ENCODE measurements at places on chromosomes 13 and 19. TPM values are rescaled to one million over a fixed set of nuclear protein-coding genes. Genes with fewer than 3 reads are reported as not detected.

POGLUT2 gene
- 1.2 TPM for total RNA-seq

ZNF415 gene
- total RNA-seq: 1.0 TPM

ZSCAN4 gene
- not detected for total RNA-seq

SLC6A16 gene
- total RNA-seq: 5.1 TPM

CEACAM4 gene
- total RNA-seq: 0.64 TPM

C1QTNF9B gene
- total RNA-seq: not detected

GPR183 gene
- total RNA-seq: 204 TPM

ZC3H13 gene
- total RNA-seq: 55.1 TPM

UBE2M gene
- 55.1 TPM for total RNA-seq

N4BP2L1 gene
- total RNA-seq: 51.9 TPM

ERICH4 gene
- not detected for total RNA-seq

ICAM3 gene
- 191 TPM for total RNA-seq

ZNF490 gene
- total RNA-seq: 10.6 TPM

CYP4F22 gene
- total RNA-seq: 0.61 TPM

LTBP4 gene
- 157 TPM for total RNA-seq

GRCh38 chr13:94305463-94305862, 174.0 kb downstream of the DCT start:
- DNase-seq: no peak

DNA sequence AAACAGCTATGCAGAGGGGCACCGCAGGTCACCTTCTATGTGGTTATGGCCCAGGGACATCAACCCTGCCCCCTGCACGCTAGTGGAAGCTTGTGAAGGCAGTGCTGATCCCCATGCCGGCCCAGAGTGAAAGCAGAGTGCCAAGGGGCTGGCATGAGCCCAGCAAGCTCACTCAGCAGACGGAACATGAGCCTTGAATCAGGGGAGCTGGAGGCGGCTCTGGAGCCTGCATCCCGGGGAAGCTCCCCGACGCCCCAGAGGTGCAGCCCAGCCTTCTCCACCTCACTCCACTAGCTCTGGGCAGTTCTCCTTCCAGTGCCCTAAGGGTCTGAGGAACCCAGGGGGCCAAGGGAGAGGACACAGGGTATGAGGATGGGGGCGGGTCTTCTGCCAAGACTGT, 19.0 kb upstream of the ISYNA1 start:
- no peak for DNase-seq

DNA sequence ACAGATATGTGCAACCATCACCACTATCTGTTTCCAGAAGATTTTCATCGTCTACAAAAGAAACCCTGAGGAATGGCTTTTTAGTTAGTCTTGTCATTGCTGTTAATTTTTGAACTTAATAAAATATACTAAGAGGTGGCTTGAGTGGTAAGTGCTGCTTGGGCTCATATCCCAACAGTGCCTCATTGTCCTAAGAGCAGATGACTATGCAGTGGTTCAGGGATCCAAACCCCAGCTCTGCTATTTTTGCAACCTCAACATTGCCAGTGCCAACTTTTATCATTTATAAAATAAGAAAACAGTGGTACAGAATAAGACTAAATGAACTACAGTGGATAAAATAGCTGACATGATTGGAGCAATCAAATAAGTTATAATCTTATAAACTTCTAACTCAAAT, 123.2 kb upstream of the SLC7A1 start:
- DNase-seq: no peak

DNA sequence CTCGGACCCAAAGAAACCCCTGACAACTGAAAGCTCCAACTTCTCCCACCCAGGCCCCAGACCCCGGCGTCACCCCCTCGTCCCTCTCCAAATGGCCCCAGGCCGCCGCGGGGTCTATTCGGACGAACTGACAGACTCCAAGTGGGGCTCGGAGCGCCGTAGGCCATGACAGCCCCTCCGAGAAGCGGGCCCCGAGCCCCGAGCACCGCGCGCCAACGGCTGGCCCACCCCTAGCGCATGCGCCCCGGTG, 360 bp downstream of the DDX39A start:
- no peak for DNase-seq

- DNase-seq: no peak
Measured at GRCh38 chr19:32824916-32825608, 44.5 kb downstream of the SLC7A9 start.

GRCh38 chr13:33252135-33252534, 33.4 kb downstream of the STARD13 start:
- DNase-seq: no peak

GRCh38 chr19:51810223-51810622, 15.3 kb downstream of the FPR3 start:
- DNase-seq: no peak

GRCh38 chr13:99463646-99464397, 37.5 kb upstream of the TM9SF2 start:
- no peak for DNase-seq

GRCh38 chr19:39677961-39678889, 22.5 kb downstream of the LGALS16 start:
- no peak for DNase-seq

- no peak for DNase-seq
Measured at GRCh38 chr13:101565317-101565716, 112.8 kb downstream of the ITGBL1 start.

GRCh38 chr13:73997964-73998363, 136.2 kb downstream of the KLF12 start:
- DNase-seq: no peak

DNA sequence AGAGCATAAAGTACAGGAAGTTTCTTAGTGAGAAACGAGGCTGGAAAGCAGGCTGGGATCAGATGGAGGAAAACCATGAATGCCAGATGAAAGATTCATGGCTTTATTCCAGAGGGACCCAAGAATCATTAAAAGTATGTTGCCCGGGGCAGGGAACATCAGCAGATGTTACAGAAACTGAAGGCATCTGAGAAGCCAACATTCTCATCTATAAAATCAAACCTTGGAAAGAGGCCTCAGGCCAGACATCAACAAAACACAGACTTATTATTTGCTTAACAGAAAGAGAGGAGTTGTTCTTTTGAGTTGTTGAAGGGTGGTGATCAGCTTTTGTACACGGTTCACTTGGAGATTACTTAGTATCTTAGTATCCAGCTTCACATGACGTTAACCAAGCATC, 543.6 kb downstream of the RFC3 start:
- no peak for DNase-seq

DNA sequence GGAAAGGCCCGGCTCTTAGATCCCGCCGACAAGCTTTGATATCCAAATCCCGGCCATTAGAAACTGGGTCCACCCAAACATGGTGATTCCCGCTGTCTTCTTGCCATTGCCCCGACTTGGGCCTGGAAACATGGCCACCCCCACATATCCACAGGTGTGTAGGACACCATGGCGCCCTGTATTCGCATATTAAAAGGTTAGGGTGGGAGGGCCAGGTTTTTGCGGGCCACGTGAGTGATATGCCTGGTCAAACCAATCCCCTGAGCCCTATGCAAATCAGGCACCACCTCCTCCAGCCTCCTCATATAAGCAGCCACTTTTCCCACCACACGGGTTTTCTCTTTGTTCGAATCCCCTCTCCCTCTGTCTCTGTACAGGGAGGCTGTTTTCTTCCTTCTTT, 766.4 kb downstream of the UQCRFS1 start:
- DNase-seq: no peak

DNA sequence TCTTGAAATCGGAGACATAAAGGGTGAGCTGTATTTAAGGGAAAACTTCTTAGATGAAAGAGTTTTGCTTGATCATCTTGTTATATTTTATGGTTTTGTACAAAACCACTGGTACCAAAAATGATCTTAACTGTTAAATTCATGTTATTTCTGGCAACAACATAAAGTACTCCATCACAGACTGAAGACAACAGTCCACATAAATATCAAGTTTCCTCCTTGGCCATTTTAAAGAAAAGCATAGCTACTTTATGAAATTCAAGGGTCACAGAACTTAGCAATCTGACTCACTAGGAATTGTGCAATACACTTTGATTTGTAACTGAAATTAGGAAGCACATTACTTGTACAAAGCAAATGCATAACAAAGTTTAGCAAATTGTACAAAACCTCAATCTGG, 66.3 kb downstream of the TBC1D4 start:
- DNase-seq: no peak

- no peak for DNase-seq
Measured at GRCh38 chr19:3515891-3516422, 9.8 kb downstream of the FZR1 start.

- no peak for DNase-seq
Measured at GRCh38 chr13:78597602-78597932, 5.8 kb downstream of the POU4F1 start.

GRCh38 chr13:43986421-43986981, 106.8 kb downstream of the LACC1 start:
- no peak for DNase-seq

- DNase-seq: no peak
Measured at GRCh38 chr19:30421571-30421970, 49.4 kb downstream of the ZNF536 start.

DNA sequence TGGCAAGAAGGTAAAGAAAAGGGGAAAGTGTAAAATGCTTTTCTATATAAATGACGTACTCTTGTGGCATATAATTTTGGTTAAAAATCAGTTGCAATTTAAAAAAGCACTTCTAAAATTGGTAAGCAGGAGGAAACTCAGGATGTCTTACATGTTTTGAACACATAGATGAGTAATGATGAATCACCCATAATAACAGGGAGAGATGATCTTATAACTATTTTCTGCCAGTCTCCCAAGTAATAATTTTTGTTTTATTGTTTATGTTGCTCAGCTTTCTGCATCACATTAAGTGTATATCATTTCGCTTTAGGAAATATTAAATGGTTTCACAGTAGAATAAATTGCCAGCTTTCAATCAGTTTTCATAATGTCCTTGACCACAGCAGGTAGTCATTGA, 1430.7 kb upstream of the PCDH20 start:
- DNase-seq: no peak

DNA sequence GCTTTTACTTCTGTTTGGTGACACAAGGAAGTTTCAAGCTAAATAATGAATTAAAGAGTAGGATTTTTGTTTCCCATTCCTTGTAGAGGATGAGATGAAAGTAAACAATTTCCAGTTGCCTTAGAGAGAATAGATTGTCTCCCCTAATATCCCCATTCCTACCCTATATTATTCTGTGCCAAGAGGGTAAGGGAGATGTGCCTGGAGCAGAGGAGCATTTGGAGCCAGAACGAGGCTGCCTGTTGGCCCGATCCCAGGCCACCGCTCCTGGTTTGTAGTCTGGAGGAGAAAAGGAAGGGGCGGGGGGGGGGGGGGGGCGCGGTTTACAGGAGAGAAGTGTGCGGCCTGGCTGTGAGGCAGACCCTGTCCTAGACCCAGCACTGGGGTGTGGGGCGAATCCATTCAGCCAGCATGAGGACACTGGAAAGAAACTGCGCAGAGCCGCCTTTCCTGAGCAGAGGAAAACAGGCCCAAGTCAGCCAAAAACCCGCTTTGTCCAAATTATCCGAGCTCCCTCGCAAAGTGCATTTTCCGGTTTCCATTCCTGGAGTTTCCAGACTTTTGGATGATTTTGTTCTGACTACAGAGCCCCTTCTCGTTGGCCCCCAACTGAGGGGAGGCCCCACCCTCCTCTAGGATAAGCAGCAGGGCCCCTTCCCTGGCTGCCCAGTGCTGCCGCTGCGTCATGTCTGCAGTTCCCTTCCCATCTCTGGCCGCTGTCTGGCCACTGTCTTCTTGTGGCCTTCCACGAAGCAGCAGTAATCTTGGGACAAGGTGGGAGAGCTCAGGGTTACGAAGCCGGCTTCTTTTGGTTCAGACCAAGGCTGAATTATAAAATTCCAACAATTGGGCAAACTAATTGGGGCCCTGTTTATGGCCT, 23.0 kb downstream of the NFIX start:
- DNase-seq: no peak

DNA sequence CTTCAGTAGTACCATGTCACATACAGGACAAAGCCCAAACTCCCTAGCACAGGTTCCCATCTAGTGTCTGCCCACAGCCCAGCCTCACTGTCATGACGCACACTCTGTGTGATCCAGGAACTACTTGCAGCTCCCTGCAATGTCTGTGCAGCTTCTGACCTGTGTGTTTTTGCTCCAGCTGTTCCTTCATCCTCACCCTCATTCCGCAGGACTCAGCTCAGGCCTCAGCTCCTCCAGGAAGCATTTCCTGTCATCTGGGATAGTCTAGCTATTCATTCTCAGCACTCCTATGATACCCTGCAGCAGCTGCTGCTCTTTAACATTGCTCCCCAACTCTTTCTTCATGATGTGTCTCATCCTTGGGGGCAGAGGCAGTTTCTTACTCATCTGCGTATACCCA, 56.1 kb downstream of the ENOX1 start:
- no peak for DNase-seq

DNA sequence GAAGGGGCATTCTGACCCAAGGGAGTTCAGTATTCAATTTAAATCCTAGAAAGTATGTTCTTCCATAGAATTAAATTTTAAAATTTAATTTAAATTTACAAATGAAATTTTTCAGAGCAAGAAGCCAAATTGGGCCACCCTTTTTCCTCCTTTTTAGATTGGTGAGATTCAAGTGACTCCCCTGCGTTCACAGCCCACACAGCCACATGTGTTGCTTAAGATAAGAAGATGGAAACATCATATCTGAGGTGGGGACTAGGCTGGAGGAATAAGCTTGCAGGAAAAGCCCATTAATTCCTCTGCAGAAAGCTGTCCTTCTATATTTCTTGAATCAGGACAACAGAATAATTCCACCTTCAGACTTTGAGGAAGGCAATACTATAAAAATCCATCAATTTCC, 392.7 kb upstream of the ZNF507 start:
- no peak for DNase-seq

GRCh38 chr13:44903574-44903985, 85.7 kb downstream of the NUFIP1 start:
- DNase-seq: no peak

- no peak for DNase-seq
Measured at GRCh38 chr13:73335210-73335609, 276.4 kb downstream of the KLF5 start.

GRCh38 chr13:107866032-107866940, 349.1 kb downstream of the LIG4 start:
- DNase-seq: no peak

All from CD4-positive, alpha-beta memory T cell (primary cell).